ENCODE measurements at places on chromosomes 5 and 9. TPM values are rescaled to one million over a fixed set of nuclear protein-coding genes. Genes with fewer than 3 reads are reported as not detected.

The FBN2 gene
- total RNA-seq = 52.6 TPM

The UQCRQ gene
- 237 TPM for total RNA-seq

The AHRR gene
- 10.6 TPM for total RNA-seq

The GDNF gene
- not detected for total RNA-seq

The NMUR2 gene
- total RNA-seq = not detected

Data from bronchus fibroblast of lung (primary cell).